Activated CD8-positive, alpha-beta T cell treated with anti-CD3 and anti-CD28 coated beads, Interleukin-2, amount 10 ng/mL, durations not matched to agents 7 days and 5 days (primary cell): ENCODE measurements at places on chromosomes 2 and 18. TPM values are rescaled to one million over a fixed set of nuclear protein-coding genes. Genes with fewer than 3 reads are reported as not detected.

RFX8 gene
- total RNA-seq: 2.2 TPM

IGFBP5 gene
- 0.08 TPM for total RNA-seq

TMEM169 gene
- total RNA-seq: 1.2 TPM

EFHD1 gene
- total RNA-seq: 6.0 TPM

PPIG gene
- 62.0 TPM for total RNA-seq

GALNT13 gene
- 0.55 TPM for total RNA-seq

DNA sequence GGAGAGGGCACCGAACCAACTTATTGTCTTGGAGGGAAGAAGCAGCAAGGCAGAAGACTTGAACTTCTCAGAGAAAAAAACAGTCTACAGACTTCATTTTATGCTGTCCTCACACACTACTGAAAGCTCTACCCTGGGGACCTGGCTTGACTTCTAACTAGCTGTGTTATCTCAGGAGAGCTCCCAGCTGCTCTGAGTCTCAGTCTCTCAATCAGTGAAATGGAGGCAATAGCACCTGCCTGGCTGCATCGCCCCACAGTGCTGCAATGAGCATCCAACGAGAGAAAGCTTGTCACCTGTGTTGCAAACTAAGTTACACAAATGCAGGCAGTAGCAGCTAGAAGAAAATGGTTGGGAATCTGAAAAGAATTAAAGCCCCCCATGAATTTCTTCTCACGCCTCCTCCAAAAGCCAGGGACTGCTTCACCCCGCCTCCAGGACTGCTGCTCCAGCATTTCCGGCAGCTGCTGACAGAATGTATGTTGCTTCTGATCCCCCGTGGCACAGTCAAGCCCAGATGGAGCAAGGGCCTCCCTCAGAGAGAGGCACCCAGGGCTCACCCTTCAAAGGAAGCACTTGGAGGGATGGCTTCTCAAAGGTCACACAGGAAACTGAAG lies 116.3 kb downstream of the BCL11A start:
- H3K4me3 ChIP-seq: no peak overlapping the region
- no peak overlapping the region for H3K27ac ChIP-seq
- peaks cover 3% of the 10 kb centered on the region for H3K27me3 ChIP-seq
- DNase-seq: no peak

GRCh38 chr18:58241877-58242276 lies 197.9 kb downstream of the NEDD4L start:
- no peak overlapping the region for H3K4me3 ChIP-seq
- no peaks in the 10 kb centered on the region for H3K27me3 ChIP-seq
- no peak for DNase-seq
- H3K4me1 ChIP-seq: no peaks in the 10 kb centered on the region
- no peak overlapping the region for H3K27ac ChIP-seq

DNA sequence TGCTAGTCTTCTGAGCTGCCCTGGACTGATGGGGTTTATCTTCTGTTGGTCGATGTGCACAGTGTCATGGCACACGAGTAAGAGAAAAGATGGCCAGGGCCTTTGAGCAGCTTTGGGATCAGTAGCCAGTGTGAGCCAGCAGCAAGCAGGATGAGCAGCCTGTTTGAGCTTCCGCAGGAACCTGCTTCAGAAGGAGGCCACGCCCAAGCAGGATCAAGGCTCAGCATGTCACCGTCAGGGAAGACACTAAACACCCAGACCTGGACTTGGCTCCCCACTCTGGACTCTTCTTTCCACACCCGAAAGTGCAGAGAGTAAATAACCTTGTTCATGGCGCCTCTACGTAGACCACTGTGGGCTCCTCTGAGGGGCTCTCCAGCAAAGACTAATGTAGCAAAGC lies 25.2 kb upstream of the ASB1 start:
- DNase-seq: no peak
- H3K27me3 ChIP-seq: no peaks in the 10 kb centered on the region
- H3K36me3 ChIP-seq: no peaks in the 10 kb centered on the region

DNA sequence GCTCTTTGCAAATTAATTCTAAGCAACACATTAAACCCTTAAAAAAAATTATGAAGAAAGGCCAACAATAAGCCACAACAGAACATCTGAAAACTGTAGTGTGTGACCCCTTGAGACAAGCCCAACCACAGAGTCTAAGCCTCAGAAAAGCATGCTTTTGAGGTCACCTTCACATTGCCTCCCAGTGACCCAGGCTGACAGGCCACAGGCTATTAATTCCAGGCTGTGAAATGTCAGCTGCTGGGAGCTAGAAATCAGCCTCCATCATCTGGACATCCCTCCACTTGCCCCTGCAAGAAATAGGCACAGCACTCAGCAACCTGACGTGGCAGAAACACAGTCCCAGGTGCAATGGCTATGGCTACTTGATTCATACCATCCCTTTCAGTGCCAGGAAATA lies 179.4 kb upstream of the ZFP36L2 start:
- peaks cover 7% of the 10 kb centered on the region for H3K4me1 ChIP-seq
- no peaks in the 10 kb centered on the region for H3K36me3 ChIP-seq
- H3K27ac ChIP-seq: no peak overlapping the region
- DNase-seq: no peak
- H3K27me3 ChIP-seq: no peaks in the 10 kb centered on the region
- no peak overlapping the region for H3K4me3 ChIP-seq

GRCh38 chr18:63120620-63121019 lies 198.9 kb downstream of the BCL2 start:
- no peak overlapping the region for H3K4me3 ChIP-seq
- H3K27me3 ChIP-seq: peaks cover 29% of the 10 kb centered on the region
- H3K27ac ChIP-seq: no peak overlapping the region
- no peak for DNase-seq

GRCh38 chr2:68336192-68336591 lies 16.4 kb upstream of the CNRIP1 start:
- no peak overlapping the region for H3K27ac ChIP-seq
- peaks cover 28% of the 10 kb centered on the region for H3K27me3 ChIP-seq
- H3K4me3 ChIP-seq: no peak overlapping the region
- no peaks in the 10 kb centered on the region for H3K36me3 ChIP-seq

- no peak overlapping the region for H3K4me3 ChIP-seq
- DNase-seq: no peak
- H3K4me1 ChIP-seq: no peaks in the 10 kb centered on the region
Measured at GRCh38 chr18:9804517-9805104, 81.2 kb upstream of the TXNDC2 start.

DNA sequence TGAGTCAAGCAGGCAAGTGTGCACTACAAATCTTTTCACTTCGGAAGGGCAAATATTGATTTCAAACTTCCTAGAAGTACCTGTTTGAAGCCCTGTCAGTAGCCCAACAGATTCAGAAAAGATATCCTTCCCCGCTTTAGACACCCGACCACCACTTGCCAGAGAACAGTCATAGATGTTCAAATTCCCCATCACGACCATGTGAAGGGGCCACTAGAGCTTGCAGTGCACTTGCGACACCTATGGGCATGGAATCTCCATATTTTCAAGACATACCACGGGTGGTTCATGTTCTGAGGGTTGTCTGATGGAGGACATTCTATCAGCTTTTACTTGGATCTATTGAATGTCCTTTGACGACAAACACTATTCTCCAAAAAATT lies 23.8 kb downstream of the GNLY start:
- DNase-seq: no peak
- H3K36me3 ChIP-seq: no peaks in the 10 kb centered on the region
- H3K27me3 ChIP-seq: peaks cover 2% of the 10 kb centered on the region
- H3K27ac ChIP-seq: no peak overlapping the region
- peaks cover 31% of the 10 kb centered on the region for H3K4me1 ChIP-seq
- H3K4me3 ChIP-seq: no peak overlapping the region
